Suppressor macrophage (primary cell): ENCODE measurements at places on chromosomes 4 and X.

- DNase-seq, result no peak
These were observed 938.3 kb downstream of the RAB28 start for GRCh38 chr4:12545812-12546211.

GRCh38 chrX:73822775-73823174 is 259.8 kb downstream of the CHIC1 start:
- DNase-seq, result no peak

- no peak for DNase-seq
These were observed 251.2 kb downstream of the CFAP299 start for GRCh38 chr4:80586716-80587115.

DNA sequence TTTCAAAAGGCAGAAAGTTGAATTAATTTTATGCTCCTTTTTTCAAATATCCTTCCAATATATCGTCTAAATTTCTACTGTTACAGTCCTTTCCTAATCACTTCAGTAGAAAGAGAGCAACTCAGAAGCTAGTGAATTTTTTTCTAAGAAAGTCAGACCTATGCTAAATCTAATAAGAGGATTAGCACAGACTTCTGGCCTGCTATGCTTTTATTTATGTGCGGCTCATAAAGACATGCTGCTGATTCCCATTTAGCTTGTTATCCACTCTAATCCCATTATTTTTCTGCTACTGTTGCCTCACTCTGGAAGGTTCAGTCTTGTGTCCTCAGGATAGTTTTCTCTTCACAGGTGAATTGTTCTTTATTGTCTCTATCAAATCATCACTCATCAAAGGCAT is 473.5 kb upstream of the FAM241A start:
- no peak for DNase-seq

DNA sequence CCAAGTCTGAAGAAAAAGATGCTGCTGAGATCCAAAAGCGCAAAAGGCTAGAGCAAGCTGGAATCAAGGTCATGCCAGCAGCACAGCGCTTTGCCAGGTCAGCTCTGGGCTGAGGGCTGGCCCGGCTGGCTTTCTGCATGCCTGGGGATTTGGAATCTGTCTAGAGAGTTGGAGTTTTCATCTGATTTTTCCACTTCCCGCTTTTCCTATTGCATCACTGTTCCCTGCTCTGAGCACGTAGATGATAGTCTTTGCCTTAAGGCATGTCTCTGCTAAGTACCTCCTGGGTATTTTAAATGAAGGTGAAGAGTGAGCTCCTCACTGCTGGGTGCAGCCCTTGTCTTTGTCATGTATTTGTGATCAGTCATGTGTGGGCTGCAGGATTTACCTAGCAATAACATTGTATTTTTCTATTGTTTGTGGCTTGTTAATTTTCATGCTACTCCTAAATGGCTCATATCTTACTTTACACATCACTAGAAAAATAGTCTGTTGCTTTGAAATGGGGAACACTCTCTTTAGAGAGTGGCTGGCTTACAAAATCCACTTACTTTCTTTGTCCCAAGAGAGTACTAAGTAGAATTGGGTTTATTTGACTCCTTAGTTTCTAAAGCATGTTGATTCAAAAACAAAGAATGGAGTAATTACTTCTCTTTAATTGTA is 82.8 kb downstream of the LIMCH1 start:
- no peak for DNase-seq

DNA sequence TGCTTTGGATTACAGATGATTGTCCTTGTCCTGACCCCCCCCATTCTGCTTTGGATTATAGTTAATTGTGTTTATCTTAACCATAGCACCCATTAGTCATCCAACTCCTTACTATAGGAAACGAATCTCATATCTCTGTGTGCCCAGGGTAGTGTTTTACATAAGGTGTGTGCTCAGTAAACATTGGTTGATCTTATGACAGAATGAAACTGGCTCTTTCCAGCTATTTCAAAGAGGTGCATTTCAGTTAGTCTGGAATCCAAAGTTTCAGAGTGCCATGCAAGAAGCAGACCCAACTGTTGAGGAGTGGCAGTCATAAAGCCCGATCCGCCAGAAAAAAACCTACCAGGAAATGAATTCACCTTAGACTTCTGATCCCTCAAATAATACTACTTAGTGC is 14.7 kb downstream of the TRIM2 start:
- no peak for DNase-seq
